ENCODE measurements at places on chromosomes 5 and 9. TPM values are rescaled to one million over a fixed set of nuclear protein-coding genes. Genes with fewer than 3 reads are reported as not detected.

DNA sequence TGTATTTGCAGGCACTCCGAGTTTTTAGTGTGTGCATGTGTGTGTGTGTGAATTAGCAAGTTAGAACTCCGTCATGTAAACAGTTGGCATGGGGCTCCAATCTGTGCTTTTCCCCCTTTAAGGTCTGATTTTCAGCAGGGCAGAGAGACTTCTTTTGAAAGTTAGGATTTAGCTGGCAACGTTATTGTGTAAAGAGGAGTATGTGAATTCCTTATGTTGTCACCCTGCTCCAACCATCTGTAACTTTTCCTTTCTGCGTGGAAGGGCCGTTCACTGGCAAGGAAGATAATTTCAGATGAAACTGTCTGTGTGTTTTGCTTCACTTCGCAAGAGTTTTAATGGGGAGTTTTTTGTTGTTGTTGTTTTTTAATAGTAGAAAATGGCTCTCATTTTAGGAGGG is 332 bp downstream of the SGCD start:
- H3K27ac ChIP-seq, result no peak overlapping the region
- no peaks in the 10 kb centered on the region for H3K4me1 ChIP-seq
- H3K27me3 ChIP-seq, result no peaks in the 10 kb centered on the region

- H3K4me3 ChIP-seq, result no peak overlapping the region
- no peak overlapping the region for H3K27ac ChIP-seq
- H3K36me3 ChIP-seq, result no peaks in the 10 kb centered on the region
- H3K4me1 ChIP-seq, result no peaks in the 10 kb centered on the region
- no peaks in the 10 kb centered on the region for H3K27me3 ChIP-seq
These were observed 273.5 kb downstream of the ARRDC3 start for GRCh38 chr5:91109634-91110033.

DNA sequence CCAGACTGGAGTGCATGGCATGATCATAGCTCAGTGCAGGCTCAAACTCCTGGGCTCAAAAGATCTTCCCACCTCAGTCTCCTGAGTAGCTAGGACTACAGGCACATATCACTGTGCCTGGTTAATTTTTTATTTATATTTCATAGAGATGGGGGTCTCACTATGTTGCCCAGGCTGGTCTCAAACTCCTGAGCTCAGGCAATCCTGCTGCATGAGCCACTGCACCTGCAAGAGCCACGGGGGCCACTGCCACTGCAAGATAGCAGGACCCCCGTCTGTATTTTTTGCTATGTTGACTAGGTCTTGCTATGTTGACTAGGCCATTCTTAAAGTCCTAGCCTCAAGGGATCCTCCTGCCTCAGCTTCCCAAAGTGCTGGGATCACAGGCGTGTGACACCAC is 6.5 kb downstream of the CYSTM1 start:
- no peak overlapping the region for H3K27ac ChIP-seq
- H3K4me3 ChIP-seq, result no peak overlapping the region
- DNase-seq, result no peak
- H3K27me3 ChIP-seq, result no peaks in the 10 kb centered on the region
- no peaks in the 10 kb centered on the region for H3K4me1 ChIP-seq
- no peaks in the 10 kb centered on the region for H3K36me3 ChIP-seq

Gene PCA3
- not detected for total RNA-seq

Data from T-cell (primary cell).